Epithelial cell of prostate (primary cell): ENCODE measurements at places on chromosomes 2 and 18.
A peak's percentile ranks its signal among the peaks of the same experiment; 100 is the strongest.

- peak; percentile 39 for DNase-seq
Observed at GRCh38 chr18:48227206-48227605, 182.0 kb downstream of the ZBTB7C start.

- DNase-seq = no peak
Observed at GRCh38 chr18:50862401-50862800, 16.5 kb upstream of the ME2 start.

- DNase-seq = peak; percentile 27
Observed at GRCh38 chr2:13919981-13920382, 712.5 kb upstream of the LRATD1 start.

GRCh38 chr18:76486038-76486437 lies 9.0 kb downstream of the ZNF516 start:
- no peak for DNase-seq

DNA sequence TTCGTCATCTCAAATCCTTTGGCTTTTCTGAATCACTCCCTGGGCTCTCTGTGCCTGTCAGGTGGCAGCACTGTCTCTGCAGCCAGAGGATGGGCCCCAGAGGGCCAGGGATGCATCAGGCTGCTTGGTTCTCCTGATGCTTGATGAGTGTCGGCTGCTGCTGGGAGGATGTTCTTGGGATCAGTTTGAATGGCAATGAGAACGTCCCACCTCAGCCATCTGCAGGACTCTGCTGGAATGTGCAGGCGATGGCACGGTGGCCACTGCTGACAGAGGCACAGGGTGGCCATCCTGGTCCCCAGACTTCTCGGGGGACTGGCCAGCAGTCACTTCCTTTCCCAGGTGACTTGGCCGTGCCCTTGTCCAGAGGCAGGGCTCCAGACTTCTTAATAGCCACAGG lies 146.0 kb downstream of the FAM210A start:
- no peak for DNase-seq

- DNase-seq = no peak
Observed at GRCh38 chr2:48016225-48017019, 110.1 kb upstream of the FBXO11 start.

DNA sequence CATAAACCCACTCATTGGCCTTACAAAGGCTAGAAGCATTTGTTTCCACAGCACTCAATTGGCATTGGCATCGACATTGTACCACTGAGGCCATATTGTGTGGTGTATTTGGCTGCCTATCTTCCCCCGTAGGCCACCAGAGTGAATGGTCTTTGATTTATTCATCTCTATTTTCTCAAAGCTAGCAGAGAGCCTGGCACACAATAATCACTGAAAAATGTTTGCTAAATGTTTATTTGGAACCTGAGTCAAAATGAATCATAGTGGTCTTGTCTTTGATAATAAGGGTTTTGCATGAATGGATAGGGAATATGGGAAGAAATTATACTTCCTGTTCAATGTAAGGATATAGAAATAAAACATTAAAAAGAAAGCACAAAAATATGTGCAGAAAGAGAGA lies 107.3 kb upstream of the SLC8A1 start:
- no peak for DNase-seq
